Activated CD4-positive, alpha-beta T cell treated with anti-CD3 and anti-CD28 coated beads, Interleukin-10, Interleukin-2, amounts not matched to agents 100 ng/mL and 50 ng/mL, durations not matched to agents 16 hours and 8 hours (primary cell): ENCODE measurements at places on chromosomes 3 and 15.
A peak's percentile ranks its signal among the peaks of the same experiment; 100 is the strongest.

DNA sequence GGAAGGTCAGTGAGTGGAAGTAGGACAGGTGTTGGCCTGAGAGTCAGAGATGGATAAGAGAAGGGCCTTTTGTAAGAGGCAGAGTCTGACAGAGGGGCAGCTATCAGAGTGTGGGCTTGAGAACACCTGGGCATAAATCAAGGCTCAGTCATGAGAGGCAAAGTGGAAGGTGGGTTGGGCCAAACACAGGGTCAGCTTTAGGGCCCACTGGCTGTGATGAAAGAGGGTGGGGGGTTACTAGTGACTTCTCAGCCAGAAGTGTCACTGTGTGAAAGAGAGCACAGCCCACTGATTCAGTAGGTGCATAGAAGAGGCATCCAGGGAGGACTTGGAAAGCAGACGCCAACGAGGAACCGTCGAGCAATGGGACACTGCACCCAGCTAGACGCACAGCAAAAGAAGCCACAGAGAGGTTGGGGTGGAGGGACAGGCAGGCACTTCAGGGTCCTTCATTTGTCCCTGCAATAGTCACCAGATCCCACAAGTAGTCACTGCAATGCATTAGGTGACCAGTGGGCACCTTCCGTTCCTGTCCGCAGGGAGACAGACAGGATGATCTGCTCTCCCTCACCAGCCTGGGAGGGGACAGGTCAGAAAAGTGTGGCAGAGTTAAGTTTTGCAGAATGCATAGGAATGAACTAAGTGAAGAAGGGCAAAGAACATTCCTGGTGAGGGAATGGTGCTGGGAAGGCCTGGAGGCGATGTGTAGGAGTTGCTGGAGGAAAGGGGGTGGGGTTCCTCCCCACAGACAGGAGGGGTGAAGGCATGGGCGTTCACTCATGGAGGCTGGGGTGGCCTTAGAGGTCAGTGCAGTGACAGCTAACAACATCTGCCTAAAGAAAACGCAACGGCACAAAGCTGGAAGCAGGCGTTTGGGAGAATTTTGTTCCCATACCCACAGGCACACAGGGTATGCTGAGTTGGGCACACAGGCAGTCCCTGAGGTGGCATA is 36.3 kb downstream of the MESD start:
- no peak for DNase-seq

DNA sequence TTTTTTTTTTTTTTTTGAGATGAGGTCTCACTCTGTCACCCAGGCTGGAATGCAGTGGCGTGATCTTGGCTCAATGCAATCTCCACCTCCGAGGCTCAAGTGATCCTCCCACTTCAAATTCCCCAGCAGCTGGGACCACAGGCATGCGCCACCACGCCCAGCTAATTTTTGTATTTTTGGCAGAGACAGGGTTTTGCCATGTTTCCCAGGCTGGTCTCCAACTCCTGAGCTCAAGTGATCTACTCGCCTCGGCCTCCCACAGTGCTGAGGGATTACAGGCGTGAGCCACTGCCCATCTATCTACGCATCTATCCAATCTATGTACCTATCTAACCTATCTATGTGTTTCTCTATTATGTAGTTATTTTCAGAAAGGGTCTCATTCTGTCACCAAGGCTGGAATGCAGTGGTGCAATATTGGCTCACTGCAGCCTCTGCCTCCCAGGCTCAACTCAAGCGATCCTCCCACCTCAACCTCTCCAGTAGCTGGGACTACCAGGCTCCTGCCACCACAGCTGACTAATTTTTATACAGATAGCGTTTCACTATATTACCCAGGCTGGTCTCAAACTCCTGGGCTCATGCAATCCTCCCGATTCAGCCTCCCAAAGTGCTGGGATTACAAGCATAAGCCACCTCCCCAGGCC is 20.2 kb upstream of the GPX1 start:
- DNase-seq = no peak

DNA sequence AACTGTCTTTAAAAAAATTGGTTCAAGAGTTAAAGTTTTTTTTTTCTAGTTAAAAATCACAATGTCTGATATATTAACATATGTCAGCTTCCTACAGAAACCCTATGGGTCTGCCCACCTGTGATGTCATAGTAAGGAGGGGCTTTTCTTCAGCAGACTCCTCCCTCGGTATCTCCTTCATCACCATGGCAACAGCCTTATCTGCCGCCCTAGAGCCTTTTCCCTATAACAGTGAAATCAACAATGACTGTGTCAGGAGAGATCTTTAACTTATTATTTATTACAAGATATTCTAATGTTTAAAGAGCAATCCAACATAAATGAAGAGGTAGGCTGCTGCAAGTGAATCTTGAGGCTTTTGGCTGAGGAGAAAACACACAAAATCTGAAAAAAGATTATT is 138.7 kb downstream of the PEX5L start:
- peak; percentile 46 for DNase-seq

GRCh38 chr3:1929788-1930414 is 168.8 kb upstream of the CNTN4 start:
- DNase-seq = no peak

- no peak for DNase-seq
Observed at GRCh38 chr3:182937293-182938051, 42.9 kb downstream of the DCUN1D1 start.

DNA sequence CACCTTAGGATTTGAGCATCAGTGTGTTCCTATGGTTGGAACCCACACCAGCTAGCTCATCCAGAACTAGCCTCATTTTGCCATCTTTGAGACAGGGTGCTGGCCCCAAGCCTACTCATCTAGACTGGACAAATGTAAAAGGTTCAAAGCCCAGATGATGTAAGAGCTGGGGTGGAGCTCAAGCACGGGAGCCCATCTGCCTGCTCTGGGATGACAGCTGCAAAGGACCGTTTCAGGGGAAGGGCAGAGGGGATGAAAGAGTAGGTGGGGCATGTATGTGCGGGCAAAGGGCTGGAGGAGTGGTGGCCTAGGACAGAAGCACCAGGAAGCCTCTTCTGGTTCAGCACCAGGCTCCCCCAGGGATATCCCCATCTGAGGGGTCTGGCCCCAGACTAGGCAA is 15.8 kb downstream of the CLK3 start:
- DNase-seq = no peak

DNA sequence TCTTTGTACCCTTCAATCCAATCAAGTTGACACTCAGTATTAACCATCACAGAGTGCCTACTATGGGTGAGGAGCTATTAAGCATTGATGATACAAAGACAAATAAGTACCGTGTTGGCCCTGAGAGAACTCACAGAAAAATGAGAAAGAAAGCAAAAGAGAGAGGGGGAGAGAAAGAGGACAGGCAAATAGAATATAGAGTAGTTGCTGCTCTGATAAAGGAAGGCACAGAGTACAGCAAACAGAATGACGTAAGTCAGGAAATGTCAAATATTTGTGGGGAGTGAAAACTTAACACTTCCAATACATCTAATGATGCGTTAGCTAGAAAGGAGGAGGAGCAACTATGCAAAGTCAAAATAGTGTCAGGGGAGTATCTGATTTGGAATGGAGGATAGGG is 320.6 kb upstream of the KCNH8 start:
- DNase-seq = no peak

- no peak for DNase-seq
Observed at GRCh38 chr3:184619787-184620430, 58.3 kb downstream of the EPHB3 start.

DNA sequence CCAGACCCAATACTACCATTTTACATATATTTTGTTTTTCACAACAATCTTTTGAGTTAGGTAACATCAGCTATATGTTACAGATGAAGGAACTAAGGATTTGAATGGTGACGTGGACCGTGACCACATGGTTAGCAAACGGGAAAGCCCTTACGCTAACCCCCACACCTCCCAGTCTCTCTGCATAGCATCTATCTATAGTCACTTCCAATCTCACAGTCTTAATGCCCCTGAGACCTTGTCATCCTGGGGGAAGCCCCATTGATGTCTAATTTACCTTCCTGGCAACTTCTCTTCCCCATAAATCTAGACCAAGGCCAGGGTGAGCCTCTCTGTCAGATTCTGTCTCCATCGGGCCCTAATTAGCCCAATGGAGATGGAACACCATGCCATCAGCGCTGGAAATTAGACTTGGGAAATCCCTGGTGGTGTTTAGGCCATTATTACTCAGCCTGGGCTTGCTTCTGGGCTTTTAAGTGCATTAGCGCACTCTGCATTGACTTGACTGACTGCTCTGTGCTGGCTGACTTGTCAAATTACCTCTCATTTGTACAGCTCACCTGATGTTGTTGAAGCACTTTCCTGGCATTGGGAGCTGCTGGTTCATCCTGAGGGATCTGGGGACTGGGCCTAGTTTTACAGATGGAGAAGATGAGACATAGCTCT is 34.0 kb upstream of the SH3GL3 start:
- no peak for DNase-seq

GRCh38 chr15:51776952-51777569 is 25.7 kb downstream of the TMOD2 start:
- DNase-seq = peak; percentile 77

DNA sequence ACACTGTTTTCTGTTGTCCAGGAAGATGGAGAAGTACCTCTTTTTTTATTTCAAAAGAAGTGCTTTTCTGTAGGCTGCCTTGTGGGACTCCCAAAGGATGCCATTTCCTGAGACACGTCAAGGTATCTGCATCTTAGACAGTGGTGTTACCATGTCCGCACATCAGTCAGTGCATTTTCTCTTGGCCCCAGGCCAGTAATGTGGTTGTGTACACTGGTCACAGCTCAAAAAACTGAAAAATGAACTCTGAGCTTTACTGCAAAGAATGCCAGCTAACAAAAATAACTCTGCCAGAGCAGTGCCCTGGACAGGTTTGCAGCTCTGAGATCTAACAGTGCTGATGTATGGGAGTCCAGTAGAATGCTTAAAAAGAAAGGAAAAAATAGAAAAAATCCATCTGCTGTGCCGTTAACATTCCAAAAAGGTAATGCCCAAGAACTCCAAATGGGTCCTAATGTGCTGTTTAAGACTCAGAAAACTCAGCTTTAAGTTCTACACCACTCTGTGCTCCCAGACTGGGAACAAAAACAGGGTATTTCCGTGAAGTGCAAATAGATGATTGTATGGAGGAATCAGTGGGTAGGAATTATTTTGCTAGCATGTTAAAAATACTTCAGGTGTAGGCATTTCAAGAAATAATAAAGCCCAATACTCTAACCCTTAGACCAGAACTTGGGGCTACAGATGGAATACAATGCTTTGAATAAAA is 315.9 kb downstream of the FEZF2 start:
- no peak for DNase-seq

GRCh38 chr3:195044411-195044810 is 226.5 kb downstream of the XXYLT1 start:
- DNase-seq = no peak

DNA sequence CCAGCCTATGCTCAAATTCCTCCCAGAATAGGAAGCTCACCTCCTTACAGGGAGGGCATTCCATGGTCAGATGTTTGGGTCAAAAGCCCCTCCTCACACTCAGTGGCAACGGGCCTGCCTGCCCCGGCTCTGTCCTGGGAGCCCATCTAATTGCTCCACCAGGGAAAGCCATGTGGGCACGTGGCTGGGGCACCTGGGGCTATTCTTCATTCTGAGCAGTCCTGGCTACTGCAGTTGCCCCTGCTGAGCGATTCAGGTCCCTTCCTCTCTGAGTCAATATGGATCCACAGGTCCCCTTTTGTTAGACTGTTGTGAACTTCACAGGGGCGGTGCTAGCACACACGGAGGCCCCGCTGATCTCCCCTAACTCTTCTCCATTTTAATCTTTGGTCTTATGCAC is 39.4 kb downstream of the TPRA1 start:
- no peak for DNase-seq

GRCh38 chr3:127646501-127647046 is 17.6 kb downstream of the PODXL2 start:
- no peak for DNase-seq

GRCh38 chr15:89806559-89807550 is 7.8 kb downstream of the ANPEP start:
- DNase-seq = no peak

GRCh38 chr3:49707113-49707480 is 12.4 kb downstream of the AMIGO3 start:
- no peak for DNase-seq

DNA sequence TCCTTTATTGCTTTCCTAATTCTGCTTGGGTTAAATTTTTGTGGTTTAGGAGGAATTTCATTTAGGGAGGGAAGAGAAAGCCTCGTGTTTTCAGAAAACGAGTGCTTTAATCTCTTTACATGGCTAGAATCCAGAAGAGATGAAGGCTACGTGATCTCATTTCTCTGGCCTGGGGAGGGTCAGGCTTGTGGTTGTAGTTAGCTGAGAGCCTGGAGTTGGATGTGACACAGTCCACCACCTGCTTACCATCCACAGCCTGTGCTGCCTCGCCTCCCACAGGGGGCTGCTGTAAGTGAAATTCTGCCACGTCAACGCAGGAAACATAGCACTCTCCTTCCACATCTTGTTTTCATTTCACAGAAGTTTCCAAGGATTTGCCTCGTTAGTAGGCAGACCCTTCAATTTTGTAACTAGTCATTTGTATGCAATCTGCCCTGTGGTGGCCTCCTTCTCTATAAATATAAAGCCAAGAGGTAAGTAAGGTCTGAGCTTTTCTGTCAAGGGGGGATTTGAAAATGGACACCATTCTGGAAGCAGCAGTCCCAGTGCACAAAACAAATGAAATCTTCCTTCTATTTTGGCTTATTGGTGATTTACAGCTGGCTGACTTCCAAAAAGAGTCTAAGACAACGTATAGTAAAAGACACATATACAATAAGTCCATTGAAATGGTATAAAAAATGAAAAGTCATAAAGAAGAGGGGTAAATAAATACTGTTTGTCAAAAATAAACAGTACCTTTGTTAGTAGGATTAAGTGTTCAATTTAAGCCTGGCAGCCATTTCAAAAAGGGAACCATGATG is 3.4 kb downstream of the GXYLT2 start:
- DNase-seq = no peak

DNA sequence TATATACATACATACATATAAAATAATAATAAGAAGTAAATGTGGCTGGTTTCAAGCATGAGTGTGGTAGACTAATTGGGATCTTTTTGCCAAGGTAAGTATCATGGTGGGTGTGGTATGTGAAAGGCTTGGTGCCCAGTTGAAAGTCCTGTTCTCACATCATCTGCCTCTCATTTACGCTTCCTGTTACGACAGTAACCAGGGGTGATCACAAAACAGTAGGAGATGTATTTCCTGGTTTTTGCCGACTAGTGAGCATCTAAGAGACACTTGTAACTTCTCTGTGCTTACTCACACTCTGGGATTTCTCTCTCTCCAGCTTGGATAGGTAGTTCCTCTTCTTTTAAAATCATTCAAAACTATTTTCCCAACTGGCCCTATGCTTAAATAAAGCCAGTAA is 1028.3 kb upstream of the NR2F2 start:
- peak; percentile 8 for DNase-seq

DNA sequence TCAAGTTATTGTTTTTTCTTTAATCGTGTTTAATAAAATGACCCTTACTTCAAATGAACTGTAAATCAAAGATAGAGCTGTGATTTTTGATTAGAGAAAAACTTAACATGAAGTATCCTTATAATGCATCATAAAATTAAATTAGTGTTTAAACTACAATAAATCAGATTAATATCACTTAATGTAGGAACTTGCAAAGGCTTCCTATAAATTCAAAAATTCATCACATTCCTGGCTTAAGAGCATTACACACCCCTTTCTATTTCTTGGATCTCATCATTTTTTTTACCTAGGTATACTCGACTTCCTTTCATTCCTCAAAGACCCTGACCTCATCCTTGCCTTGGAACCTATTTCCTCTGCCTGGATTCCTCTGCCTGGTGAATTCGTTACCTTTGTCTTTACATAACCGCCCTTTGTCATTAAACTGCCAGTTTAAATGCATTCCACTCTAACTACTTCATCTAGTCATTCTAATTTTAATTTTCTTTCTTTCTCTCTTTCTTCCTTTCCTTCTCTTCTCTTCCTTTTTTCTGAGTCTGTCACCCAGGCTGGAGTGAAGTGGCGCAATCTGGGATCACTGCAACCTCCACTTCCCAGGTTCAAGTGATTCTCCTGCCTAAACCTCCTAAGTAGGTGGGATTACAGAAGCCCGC is 1244.5 kb downstream of the OTOL1 start:
- DNase-seq = no peak
